ENCODE measurements at places on chromosomes 6 and 20.

- no peak for DNase-seq
These were observed 128.1 kb downstream of the FYN start for GRCh38 chr6:111745186-111745585.

DNA sequence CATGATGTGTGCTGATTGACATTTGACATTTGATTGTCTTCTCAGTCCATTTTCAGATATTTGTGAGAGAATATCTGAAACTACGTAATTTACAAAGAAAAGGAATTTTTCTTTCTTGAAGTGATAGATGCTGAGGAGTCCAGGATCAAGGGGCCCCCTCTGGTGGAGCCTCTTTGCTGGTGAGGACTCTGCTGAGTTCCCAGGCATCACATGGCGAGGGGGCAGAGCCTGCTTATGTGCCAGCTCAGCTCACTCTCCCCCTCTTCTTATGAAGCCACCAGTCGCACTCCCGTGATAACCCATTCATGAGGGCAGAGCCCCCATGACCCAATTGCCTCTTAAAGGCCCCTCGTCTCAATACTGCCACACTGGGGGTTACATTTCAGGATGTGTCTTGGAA is 91.3 kb downstream of the RPP40 start:
- DNase-seq, result no peak

- DNase-seq, result no peak
These were observed 1308.0 kb downstream of the EPHA7 start for GRCh38 chr6:92111386-92111785.

DNA sequence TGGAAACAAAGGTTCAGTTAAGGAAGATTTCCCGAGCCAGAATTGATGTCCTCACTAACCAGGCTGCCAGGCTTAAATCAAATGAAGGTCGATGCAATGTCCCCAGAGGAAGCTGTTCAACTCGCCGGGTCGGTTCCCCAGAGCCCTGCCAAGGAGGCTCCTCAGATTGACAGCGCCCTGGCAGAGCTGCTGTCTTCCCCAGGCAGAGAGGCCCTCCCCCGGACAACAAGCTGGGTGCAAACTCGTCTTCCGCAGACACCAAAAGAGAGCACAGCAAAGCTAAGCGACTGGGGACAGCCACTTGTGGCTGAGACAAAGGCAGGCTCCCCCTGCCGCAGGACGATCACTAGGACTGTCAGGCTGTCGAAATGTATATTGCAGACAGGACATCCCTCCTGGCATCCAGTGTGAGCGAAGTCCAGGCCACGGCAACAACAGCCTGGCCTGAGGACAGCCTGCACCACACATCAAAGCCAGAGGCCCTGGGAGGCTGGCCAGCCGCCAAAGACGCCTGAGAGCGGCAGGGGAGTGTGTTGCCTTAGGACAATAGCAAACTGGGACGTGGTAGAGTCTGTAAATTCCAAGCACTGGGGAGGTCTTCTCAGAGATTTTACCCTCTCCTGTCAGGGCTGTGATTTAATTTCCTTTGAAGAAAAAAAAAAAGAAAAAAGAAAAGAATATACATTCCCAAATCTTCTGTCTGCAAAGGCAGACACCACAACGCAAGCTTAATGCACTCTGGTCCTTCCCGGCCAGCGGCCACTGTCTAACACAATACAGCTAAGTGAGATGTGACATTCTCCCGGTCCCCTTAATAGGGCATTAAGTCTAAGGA is 99.1 kb downstream of the HIVEP2 start:
- peak; percentile 78 for DNase-seq

- DNase-seq, result no peak
These were observed 5.3 kb upstream of the RANBP9 start for GRCh38 chr6:13716955-13717295.

DNA sequence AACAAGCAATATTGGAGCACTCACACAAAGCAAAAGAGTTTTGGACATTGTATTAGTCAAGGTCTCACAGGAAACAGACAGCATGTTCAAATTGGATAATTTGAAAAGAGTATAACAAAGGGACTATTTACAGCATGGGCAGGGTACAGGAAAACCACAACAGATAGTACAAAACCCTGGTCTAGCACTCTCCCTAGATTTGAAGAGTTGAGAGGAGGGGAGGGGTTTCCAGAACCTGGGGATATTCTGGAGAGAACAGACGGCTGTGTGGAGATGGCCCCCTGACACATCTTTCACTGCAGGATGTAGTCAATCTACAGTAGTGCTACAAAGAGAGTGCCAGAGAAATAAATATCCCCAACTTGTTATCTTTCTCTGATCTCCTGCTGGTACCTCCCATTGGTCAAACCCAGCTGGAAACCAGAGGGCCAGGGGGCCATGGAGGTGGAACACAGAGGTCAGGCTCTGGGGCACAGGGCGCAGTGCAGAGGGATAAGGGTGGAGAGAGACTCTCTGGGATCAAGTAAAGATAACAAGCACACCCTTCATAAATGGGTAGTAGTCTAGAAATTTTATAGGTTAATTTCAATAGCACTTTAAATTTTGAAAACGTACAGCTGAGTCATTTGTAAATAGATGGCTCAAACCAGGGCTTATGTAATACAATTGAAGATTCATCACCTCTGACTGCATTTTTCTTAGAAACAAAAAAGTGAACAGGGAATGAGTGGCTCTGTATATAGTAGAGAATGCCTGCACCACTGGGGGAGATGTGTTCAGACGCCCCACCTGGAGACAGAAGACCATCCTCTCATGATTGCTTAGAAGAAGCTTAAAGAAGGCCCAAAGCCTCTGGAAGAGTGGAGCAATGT is 25.7 kb downstream of the RCAN2 start:
- no peak for DNase-seq

GRCh38 chr6:139334806-139335446 is 39.5 kb downstream of the CITED2 start:
- DNase-seq, result no peak

DNA sequence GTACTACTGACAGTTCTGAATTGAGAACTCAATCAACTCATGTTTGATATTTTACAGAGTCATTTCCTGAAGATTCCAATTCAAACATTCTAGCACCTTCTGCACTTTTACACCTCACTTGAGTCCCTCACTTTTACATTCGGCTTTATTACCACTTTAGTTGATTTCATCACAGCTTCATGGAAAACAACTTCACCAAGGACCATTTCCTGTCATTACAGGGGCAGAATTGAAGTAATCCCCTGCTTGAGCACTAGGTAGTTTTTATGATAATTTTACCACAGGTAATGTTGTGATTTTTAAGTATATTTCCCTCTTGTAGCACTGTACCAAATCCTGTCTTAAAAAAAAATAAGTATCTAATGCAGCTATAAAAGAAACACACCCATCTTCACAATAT is 312.9 kb downstream of the BTBD9 start:
- no peak for DNase-seq

- no peak for DNase-seq
These were observed 155.3 kb upstream of the EYA4 start for GRCh38 chr6:133085896-133086295.

- no peak for DNase-seq
These were observed 32.8 kb downstream of the RAB22A start for GRCh38 chr20:58342104-58342945.

GRCh38 chr6:17226786-17227233 is 54.4 kb upstream of the RBM24 start:
- no peak for DNase-seq

GRCh38 chr6:147855803-147856482 is 347.5 kb downstream of the SAMD5 start:
- no peak for DNase-seq

DNA sequence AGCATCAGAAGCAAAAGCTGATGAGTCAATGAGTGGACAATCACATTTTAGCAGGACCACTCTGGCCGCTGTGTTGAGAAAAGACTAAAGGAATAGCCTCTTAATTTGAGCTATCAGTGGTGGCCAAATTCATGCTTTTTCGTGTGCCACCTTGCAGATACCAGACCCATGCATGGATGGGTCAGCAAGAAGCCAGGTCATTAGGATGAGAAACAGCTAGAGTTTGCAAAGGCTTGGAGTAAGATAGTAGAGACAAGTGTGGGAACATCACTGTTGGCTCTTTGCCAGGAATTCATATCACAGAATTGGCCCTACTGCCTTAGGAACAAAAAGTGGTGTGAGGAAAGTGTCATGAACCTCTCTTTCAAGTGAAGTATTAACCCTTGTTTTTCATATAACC is 25.5 kb downstream of the MRAP2 start:
- DNase-seq, result no peak

DNA sequence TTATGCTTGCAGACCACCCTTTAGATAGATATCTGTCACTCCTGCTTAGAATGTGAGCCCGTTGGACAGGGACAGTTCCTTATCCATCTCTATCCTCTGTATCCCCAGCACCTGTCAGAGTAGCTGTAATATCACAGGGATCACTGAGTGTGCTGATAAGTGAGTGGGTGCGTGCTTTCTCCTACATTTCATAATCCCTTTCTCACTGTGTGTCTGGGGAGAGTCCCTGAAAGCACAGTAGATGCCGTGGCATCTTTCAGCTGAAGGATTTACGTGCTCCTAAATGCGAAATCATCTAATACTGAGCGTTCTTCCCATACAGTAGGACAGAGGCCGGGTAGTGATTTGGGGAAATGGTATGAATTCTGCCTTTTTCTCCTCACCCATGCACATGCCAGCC is 198.9 kb upstream of the SASH1 start:
- no peak for DNase-seq

DNA sequence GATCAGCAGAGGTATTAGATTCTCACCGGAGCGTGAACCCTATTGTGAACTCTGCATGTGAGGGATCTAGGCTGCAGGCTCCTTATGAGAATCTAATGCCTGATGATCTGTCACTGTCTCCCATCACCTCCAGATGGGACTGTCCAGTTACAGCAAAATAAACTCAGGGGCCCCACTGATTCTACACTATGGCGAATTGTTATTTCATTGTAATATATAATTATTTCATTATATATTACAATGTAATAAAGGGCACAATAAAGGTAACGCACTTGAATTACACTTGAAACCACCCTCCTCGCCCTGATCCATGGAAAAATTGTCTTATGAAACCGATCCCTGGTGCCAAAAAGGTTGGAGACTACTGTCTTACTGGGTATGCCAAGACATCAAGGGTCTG is 18.6 kb downstream of the PRKN start:
- DNase-seq, result no peak

DNA sequence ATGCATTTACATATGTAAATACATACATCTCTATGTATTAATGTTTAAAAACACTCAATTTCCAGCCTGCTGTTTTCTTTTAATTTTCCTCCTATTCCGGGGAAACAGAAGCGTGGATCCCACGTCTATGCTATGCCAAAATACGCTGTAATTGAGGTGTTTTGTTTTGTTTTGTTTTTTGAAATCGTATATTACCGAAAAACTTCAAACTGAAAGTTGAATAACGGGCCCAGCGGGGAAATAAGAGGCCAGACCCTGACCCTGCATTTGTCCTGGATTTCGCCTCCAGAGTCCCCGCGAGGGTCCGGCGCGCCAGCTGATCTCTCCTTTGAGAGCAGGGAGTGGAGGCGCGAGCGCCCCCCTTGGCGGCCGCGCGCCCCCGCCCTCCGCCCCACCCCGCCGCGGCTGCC is 355 bp upstream of the BMP2 start:
- no peak for DNase-seq

- peak; percentile 66 for DNase-seq
These were observed 57.3 kb downstream of the LINC00237 start for GRCh38 chr20:21048841-21049273.

GRCh38 chr6:35152067-35152707 is 11.0 kb upstream of the TCP11 start:
- DNase-seq, result no peak

DNA sequence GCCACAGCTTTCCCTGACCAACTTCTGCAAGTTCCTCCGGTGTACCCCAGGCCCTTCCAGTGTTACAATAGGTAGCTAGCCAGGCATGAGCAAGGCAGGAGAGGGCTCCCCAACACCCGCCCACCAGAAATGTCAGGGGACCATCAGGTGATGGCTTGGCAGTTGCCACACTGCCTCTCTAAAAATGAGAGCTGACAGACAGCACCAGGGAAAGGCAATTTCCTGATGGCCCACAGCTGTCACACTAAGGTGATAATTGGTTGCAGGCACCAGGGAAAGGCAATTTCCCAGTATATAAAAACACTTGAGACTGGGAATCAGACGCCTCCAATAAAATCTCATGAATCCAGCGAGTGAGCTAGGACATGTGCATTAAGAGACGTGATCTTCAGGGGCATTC is 49.9 kb downstream of the PXDC1 start:
- no peak for DNase-seq

GRCh38 chr6:131368198-131368911 is 204.7 kb upstream of the ARG1 start:
- no peak for DNase-seq

GRCh38 chr6:158561321-158561884 is 1.5 kb downstream of the TMEM181 start:
- no peak for DNase-seq

DNA sequence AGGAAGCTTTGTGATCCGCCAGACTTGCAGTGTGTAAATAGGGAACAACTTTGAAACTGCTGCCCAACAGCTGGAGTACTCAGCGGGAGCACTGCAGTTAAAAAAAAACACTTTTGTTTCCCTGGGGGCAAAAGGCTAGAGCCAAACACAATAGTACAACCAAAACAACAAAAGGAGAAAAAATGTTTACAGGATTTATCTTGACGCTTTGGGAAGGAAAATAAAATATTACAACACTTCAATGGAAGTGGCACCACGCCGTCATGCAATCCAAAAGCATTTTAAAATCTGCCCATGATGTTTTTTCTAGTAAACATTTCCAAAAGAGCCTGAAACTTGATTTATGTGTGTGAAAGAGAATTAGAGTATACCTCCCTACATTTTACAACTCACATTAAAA is 26.0 kb downstream of the PTPRK start:
- no peak for DNase-seq

- DNase-seq, result no peak
These were observed 148.6 kb upstream of the EXOC2 start for GRCh38 chr6:841569-841968.

DNA sequence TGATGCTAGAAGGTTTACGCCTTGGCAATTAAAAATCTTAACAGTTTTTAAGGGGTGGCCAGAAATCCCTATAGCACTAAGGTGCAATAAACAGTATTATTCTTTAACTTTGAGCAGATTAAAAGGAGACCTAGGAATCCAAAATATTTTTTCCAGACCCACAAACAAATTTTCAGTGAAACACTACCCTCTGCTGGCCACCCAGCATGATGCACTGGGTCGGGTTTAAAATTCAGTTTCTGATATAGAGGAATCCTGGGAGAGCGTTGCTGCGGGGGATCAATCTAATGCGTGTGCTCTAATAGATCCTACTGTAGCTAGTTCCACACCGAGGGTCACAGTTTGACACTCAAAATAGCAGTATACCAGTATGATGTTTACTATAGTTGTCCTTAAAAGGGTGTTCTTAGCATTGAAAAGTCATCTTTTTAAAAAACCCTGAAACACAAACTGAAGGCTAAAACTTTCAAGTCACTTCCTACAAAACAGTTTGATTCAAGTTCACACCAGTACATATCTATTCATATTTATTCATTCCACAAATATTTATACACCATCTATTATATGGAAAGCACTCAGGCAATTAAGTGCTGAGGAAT is 10.2 kb downstream of the UBE3D start:
- DNase-seq, result peak; percentile 49

GRCh38 chr20:2108498-2108897 is 6.9 kb downstream of the STK35 start:
- no peak for DNase-seq

- no peak for DNase-seq
These were observed 18.0 kb upstream of the MAFB start for GRCh38 chr20:40706977-40707582.

- DNase-seq, result no peak
These were observed 11.1 kb upstream of the LSM14B start for GRCh38 chr20:62111148-62111547.

- DNase-seq, result no peak
These were observed 4.3 kb downstream of the MTG2 start for GRCh38 chr20:62186887-62187866.

- DNase-seq, result no peak
These were observed 234.9 kb downstream of the BCKDHB start for GRCh38 chr6:80341330-80341729.
